ENCODE measurements at places on chromosomes 2 and 18.

DNA sequence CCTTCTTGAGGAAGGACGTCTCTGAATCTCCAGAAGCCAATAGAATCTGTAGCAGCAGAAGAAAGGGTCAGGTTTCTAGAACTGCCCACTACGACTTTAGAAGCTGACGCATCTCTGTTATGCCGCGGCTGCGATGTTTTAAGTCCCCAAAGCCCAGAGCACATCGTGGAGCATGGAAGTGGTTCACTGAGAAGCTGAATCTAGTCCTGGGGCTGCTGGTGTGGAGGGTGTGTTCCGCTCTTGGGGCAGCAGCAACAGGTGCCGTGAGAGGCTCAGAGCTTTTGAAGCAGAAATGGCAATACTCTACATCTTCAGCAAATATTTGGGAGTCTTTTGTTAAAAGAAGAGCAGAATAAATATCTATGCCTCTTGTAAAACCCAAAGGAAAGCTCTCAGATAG, 48.9 kb upstream of the RMDN2 start:
- no peak for DNase-seq

DNA sequence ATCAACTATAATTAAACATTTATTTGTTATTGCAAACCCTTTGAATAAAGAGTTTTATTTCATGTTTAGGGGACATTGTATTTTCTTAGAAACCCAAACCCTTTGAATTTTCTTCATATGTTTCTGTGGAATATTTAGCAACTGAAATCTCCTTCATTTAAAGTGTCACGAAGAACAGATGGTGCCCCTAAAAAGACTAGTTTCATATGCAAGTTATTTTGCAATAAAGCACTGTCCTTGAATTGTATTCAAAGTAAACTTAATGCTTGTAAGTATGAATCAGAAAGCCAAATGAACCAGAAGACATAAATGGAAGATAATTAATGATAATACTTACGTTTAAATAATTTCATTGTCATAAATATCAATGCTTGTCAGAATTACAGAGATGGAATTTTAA, 151.9 kb upstream of the CWC22 start:
- DNase-seq, result no peak

- no peak for DNase-seq
Observed at GRCh38 chr2:39300044-39300978, 56.5 kb upstream of the CDKL4 start.

GRCh38 chr18:75076286-75076685, 132.7 kb downstream of the PTGR3 start:
- DNase-seq, result no peak

DNA sequence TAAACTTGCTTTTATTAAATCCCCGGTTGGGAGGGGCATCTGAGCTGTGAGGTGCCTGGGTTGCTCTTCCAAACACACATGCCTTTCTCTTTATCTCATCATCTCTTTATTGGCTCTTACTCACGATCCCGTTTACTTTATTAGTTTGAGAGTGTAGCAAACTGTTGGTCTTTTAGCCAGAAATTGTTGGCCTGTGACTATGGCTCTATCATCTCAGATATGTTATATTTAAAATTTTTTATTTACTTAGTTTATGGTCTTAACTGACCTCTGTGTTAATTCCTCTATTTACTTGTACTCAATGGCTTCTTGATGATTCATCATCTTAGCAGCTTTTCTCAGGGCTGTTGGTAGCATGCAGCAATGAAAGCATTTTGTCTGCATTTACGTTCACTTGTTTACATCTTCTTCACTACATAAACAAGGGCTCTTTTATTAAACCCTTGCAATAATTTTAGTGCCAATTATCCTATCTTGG, 408.4 kb downstream of the HRH4 start:
- DNase-seq, result no peak

- no peak for DNase-seq
Observed at GRCh38 chr2:241885291-241885945, 15.9 kb downstream of the RTP5 start.

DNA sequence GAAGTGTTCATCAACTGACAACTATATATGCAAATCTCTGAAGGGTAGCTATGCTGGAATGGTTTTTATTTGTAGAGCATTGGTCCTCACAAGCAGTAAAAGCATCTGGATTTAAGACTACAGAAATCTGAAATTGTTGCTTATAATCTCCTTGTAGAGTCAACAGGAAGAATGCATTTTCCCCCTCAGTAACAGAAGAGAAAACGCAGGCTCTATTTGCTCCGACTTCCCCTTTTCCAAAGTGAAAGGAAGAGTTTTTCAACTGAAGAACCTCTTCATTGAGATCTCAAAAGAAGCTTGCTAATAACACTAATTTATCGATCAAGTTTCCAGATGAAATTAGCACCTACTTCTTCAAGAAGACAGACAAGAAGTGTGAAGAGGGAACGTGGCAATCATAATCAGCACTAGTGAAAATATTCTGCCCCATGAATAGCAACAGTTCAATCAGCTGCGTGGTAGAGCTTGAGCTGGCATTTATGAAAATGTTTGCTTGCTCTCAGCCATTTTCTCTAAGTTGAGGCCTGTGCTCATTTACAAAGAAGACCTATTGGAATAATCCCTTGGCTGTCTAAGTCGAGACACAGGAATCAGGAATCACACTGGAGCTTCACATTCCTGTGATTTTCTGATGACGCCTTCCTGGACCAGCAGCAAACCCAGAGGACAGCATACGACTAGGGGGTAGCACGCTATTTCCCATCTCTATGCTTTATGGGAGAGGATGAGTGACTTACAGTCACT, 43.7 kb downstream of the TGIF1 start:
- no peak for DNase-seq

DNA sequence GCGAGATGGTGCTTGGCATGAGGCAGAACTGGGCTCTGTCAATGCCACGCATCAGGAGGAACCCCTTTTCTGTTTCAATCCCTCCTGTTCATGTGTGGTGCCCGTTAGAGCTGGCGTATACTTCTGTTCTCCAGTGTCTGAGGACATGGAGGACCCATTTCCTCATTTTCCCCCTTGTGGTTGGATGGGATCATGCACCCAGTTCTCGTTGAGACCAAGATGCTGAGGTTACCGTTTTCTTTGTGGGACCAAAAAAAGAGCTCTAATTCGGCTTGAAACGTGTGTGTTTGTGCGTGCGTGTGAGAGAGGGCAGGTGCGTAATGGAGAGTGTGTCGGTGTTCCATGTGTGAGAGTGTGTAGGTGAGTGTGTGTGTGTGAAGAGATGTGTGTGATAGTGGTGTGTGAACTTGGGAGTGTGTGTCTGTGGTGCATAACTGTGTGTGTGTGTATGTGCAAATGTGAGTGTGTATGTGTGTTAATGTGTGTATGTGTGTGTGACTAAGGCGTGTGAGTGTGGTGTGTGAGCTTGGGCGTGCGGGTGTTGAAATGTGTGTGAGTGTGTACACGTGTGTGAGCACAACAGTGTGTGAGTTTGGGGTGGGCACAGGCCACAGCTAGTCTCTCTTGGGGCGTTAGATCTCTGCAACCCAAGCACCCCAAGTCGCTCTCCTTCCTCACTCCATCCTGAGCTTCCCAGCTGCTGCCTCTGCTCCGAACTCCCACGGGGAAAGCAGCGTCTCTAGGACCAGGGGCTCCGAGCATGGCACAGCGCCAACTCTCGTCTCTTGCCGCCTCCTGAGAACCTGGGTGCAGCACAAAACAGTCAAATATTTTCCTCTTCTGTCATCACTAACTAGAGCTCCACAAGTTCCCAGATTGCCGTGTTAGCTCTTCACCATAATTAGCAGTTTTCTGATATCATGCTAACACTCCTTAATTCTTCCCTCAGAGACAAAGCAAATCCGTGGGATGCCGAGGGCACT, 75.8 kb downstream of the LONRF2 start:
- no peak for DNase-seq

DNA sequence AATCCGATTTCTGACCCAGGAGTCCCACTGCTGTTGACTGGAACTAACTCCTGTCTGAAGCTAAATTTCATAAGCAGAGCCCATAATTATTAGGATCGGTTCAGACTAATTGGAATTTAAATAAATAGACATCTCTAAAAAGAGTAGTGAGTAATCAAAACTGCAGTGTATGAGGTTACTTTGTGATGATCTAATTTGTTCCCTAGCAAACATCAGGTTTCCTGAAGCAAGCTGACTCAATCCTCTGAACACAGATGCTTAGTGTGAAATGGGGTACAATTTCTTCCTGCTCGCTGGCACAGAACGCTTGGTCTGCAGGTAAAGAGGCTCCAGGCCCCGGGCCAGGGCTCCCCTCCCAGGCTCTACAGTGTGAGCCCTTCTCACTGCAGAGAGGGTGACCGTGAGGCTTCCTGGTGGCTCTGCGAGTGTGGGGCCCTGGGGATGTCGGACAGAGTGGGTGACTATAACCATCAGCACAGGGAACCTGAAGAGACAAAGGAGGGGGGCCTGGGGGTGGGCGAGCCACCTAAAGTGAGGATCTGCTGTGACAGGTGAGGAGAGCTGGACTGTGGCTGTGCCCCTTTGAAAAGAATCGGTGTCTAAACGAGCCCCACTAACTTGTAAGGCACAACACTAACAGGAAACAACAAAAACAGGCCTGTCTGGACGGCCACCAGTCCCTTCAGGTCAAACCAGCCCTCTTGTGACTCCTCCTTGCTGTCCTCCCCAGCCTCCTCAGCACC, 20.2 kb downstream of the CHST10 start:
- DNase-seq, result no peak

- DNase-seq, result no peak
Observed at GRCh38 chr18:8771930-8772329, 66.6 kb downstream of the MTCL1 start.

Data from activated CD8-positive, alpha-beta memory T cell treated with anti-CD3 and anti-CD28 coated beads for 1 hour (primary cell).